ENCODE measurements at places on chromosomes 4 and X.

DNA sequence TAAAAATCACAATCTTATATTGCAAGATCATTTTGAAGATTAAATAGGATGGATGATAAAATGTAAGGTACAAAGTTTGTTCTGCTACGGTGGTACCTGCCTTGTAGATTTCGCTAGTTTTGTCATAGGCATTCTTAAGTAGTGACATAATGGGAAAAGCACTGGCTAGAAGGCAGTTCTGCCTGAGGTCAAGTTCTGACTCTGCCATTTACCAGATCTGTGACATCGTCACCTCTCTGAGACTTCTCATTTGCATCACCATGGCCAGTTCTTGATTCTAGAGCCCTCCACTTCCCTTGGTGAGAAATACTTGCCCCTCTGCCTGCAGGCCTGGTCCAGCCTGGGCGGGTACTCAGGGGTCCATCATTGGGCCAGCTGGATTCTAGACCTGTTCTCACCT, 85.2 kb downstream of the HS3ST1 start:
- DNase-seq, result no peak

DNA sequence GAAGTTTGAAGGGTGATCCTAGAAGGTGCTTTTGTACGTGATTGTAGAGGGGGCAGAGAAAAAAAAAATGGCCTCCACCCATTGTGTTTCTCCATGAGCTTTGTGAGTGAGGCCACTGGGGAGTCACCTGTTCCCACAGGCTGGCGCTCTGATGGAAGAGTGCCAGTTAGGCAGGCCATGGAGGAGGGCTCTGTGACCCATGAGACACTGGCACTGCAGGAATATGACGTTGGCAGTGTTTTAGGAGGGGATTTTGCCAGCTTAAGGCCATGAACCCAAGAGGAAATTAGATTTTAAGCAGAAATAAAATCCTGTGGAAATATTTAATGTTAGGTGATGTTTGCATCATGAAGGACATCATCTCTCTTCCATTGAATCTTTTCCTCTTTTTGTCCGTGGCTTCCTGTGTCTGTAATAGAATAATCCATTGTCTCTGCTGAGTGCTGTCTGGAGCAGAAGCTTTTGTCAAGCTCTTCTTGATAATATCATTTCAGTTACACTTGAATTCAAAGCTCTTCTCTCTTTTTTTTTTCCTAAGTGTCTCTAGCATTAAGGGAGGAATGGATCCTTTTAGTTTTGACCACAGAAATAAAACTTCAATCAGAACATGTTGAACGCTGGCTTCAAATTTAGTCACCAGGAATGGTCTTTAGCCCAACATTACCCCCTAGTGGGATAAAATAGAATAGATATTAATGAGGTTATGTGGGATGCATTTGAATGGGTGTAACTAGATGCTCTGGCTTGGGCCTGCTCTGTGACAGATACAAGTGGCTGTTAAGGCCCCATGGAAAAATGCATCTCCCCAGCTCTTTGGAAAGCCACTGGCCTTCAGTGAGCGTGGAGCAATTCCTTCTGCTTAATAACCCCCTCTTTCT, 41.0 kb upstream of the UCP1 start:
- no peak for DNase-seq

GRCh38 chr4:56296526-56296925, 90.8 kb downstream of the AASDH start:
- DNase-seq, result no peak

DNA sequence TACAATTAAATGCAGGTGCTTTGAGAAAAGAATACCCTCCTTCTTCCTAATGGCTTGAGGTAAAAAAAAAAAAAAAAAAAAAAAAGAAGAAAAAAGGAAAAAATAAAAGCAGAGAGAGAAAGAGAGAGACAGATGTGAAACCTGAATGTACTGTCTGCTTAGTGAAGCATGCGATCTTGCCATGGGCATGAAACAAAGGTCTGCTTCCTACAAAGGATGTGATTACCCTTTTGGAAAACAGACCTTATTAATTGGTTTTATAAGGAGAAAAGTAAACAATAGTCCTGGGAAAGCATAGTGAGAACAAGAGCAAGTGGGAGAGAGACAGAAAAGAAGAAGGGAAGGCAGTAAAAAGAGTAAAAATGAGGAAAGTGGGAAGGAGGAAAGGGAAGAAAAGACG, 526.1 kb upstream of the PABPC4L start:
- DNase-seq, result no peak

DNA sequence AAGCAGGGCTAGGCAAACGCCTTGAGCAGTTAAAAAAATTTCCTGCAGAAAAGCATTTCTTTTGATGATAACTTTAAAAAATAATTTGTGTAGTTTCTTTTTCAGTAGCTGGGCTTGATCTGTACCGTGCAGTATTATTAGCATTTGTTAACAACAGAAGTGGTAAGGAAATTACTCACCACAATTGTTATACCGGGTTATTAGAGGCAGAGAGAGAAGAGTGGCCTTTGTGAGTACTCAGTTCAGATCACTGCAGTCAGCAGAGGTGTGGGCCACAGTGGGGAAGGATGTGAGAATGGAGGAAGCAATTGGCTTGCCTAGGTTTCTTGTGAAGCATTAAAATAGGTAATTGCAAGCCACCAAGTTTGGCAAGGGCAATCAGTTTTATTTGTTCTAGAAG, 14.3 kb upstream of the IL21 start:
- DNase-seq, result no peak

DNA sequence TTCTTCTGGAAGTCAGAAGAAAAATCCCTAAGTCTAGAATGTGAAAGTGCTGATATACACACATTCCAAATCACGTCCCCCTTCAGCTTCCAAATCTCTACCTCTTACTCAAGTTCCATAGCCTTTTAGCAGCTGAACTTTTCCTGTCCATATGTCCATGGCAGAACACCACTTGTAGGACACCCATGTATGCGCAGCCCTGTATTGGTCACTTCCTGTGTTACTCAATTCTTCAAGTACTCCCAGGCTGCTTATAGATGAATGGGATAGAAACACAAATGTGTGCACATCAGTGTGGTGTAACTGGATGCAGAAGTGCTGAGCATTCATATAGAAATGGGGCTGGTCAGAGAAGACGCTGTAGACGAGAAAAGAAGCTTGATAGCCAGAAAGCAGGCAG, 18.8 kb downstream of the SRPX2 start:
- DNase-seq, result no peak

DNA sequence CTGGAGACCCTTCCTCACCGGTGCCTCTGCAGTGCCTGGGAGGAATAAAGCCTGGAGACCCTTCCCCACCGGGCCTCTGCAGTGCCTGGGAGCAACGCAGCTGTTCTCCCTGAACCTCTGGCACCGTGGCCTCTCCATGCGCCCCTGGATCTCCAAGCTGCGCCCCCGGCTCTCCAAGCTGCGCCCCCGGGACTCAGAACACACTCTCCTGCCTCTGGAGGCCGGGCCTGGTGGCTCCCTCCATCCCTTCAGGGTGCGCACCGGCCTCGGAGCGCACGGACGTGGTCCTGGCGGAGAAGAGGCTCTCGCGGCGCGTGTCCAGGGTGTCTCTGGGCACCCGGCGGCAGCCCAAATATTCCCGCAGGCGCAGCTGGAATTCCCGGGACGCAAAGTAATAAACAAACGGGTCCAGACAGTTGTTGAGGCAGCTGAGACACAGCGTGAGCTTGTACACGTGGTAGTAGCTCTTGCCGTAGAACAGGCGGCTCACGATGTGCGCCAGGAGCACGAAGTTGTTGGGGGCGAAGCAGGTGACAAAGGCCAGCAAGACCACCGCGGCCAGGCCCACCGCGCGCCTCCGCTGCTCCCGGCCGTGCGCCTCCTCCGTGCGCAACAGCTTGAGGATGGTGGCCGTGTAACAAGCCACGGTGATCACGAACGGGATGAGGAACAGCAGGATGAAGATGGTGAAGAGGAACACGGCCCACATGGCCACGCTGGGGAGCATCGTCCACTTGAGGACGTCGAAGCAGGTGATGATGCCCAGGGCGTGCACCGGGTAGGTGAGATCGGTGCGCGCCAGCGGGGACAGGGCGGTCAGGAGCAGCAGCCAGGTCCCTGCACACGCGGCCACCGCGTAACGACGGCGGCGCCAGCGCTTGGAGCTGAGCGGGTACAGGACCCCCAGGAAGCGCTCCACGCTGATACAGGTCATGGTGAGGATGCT, 12.8 kb upstream of the ASMTL start:
- no peak for DNase-seq

GRCh38 chrX:130247996-130248395, 20.7 kb downstream of the ZNF280C start:
- DNase-seq, result no peak

DNA sequence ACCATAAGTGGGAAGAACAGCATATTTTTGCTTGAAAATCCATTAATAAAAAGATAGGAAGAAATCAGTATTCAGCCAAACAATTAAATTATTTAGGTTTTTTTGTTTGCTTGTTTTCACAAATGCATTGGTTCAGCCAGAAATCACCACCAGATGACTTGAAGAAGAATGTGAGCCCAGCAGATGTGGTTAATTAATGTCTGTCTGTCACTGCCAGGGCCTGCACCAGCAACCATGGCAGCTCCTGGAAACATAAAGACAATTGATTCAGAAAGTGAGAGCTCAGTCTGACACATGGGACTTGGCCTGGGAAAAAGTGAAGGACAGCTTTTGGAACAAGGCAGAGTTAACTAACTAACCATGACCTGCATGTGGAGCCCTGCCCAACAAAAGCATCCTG, 74.0 kb downstream of the MAOB start:
- DNase-seq, result no peak

GRCh38 chr4:47194036-47194737, 162.8 kb downstream of the GABRB1 start:
- DNase-seq, result no peak

- no peak for DNase-seq
Observed at GRCh38 chr4:147731580-147732517, at the start of gene ARHGAP10. TSS of gene ARHGAP10 (plus strand) at chr4:147732088. CDS start at chr4:147732302, 214 bp downstream.

DNA sequence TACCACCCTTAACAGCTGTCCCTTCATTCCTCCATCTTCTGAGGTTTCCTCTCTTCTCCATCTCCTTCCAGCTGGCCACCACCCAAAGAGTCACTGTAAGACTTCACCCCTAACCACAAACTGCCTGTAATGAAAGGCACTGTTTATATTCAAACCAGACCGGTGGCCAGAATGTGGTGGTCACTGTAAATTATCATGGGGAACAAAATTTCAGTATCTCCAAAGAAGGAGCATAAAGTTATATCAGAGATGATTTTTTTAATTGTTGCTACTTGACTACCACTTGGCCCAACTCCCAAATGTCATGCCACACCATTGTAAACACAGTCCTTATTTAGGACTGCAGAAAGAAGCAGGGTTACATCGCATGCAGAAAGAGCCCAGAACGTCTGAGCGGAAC, 44.8 kb downstream of the SMARCA1 start:
- DNase-seq, result no peak

DNA sequence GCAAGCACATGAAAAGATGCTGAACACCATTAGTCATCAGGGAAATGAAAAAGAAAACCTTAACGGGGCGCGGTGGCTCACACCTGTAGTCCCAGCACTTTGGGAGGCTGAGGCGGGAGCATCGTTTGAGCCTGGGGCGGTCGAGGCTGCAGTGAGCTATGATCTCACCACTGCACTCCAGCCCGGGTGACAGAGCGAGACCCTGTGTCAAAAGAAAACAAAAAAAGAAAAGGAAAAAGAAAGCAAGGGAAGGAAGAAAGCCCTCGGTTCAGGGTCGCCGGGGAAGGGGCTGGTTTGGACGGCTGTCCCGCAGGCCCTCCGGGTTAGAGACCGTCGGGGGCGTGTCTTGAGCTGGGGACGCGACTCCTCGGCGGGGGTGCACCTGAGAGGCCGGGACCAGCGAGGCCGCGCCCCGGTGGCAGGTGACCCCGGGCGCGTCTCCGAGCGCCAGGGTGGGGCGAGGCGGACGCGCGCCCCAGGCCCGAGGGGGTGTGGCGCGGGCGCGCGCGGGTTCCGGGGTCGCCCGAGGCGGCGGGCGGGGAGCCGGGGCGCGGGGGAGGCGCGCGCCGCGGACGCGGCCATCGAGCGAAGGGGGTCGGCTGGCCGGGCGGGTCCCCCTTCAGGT, 478 bp upstream of the PLXNA3 start:
- DNase-seq, result no peak

DNA sequence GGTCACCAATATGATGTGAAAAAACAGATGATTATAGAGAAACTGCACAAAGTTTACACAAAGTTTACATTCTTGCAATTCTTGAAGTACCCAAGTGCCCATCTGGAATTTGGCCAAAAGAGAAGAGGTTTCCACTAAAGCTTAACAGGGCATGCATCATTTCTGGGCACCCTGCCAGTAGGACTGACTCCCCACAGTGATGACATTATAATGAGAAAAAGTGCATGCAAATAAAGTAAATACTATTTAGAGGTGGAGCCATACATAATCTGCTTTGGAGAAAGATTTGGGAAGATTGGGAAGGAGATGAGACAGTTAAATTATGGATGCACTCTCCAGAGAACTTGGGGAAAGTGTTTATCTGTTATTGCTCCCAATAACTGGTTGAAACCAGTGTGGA, 93.7 kb upstream of the TRPC3 start:
- peak; percentile 82 for DNase-seq

GRCh38 chr4:19375136-19375804, 876.4 kb upstream of the SLIT2 start:
- no peak for DNase-seq

DNA sequence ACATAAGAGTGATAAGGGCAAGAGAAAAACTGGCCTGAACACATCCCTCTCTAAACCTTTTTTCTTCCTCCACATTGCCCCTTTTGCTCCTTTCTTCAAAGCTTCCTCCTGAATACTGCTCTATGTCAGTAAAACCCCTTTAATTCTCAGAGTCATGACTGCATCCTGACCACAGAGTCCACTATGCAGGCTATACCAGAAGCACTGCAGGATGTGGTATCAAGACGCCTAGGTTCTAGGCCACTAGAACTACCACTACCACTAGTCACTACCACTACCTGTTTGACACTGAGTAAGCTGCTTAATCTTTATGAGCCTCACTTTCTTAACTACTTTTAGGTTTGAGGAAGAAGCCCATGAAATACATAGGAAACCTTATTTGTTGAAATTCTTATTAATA, 38.7 kb downstream of the ARHGEF9 start:
- DNase-seq, result no peak

GRCh38 chrX:16589826-16590225, 60.1 kb upstream of the S100G start:
- no peak for DNase-seq

DNA sequence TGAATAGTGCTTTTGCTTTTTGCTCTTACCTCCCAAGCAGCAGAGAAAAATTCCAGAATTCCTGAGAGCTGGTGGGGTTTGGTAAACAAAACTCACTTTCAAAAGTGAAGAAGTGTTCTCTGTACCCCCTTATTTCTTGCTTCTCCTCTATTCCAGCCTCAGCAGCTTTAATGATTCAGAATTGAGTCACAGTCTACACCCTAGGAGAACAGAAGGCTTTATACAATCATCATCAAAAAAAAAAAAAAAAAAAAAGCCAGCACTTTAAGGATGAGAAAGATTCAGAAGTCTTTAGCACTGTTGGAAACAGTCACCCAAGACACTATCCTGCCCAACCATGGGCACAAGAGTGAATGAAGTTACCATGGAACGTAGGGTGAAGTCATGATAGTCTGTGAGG, 1583.1 kb upstream of the PCDH10 start:
- DNase-seq, result no peak
